Natural killer cell treated with Interleukin-12 subunit alpha and Interleukin-12 subunit beta and Interleukin-15 and Interleukin-18, amount 100 ng/mL, for 72 hours (primary cell): ENCODE measurements at places on chromosomes 6 and 20.

- no peaks in the 10 kb centered on the region for H3K27me3 ChIP-seq
- H3K4me1 ChIP-seq, result no peaks in the 10 kb centered on the region
- H3K4me3 ChIP-seq, result no peak overlapping the region
- H3K27ac ChIP-seq, result no peak overlapping the region
- H3K36me3 ChIP-seq, result no peaks in the 10 kb centered on the region
Measured at GRCh38 chr6:140956571-140957369, 1176.0 kb upstream of the GJE1 start.

- peaks cover 33% of the 10 kb centered on the region for H3K27me3 ChIP-seq
- no peak overlapping the region for H3K4me3 ChIP-seq
- H3K27ac ChIP-seq, result no peak overlapping the region
- DNase-seq, result no peak
- no peaks in the 10 kb centered on the region for H3K36me3 ChIP-seq
Measured at GRCh38 chr6:29527126-29527525, 32.4 kb downstream of the UBD start.

- H3K36me3 ChIP-seq, result no peaks in the 10 kb centered on the region
- no peaks in the 10 kb centered on the region for H3K27me3 ChIP-seq
- H3K4me3 ChIP-seq, result no peak overlapping the region
- DNase-seq, result no peak
- H3K27ac ChIP-seq, result no peak overlapping the region
- H3K4me1 ChIP-seq, result no peaks in the 10 kb centered on the region
Measured at GRCh38 chr6:147642458-147642857, 134.0 kb downstream of the SAMD5 start.

DNA sequence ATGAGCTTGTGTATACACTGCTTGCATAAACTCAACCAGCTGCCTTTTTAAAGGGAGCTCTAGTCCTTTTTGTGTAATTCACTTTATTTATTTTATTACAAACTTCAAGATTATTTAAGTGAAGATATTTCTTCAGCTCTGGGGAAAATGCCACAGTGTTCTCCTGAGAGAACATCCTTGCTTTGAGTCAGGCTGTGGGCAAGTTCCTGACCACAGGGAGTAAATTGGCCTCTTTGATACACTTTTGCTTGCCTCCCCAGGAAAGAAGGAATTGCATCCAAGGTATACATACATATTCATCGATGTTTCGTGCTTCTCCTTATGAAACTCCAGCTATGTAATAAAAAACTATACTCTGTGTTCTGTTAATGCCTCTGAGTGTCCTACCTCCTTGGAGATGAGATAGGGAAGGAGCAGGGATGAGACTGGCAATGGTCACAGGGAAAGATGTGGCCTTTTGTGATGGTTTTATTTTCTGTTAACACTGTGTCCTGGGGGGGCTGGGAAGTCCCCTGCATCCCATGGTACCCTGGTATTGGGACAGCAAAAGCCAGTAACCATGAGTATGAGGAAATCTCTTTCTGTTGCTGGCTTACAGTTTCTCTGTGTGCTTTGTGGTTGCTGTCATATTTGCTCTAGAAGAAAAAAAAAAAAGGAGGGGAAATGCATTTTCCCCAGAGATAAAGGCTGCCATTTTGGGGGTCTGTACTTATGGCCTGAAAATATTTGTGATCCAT is 15.3 kb downstream of the TNFAIP3 start:
- H3K4me3 ChIP-seq, result peak overlapping the region; percentile 42
- H3K27me3 ChIP-seq, result no peaks in the 10 kb centered on the region
- peaks cover 60% of the 10 kb centered on the region for H3K4me1 ChIP-seq

DNA sequence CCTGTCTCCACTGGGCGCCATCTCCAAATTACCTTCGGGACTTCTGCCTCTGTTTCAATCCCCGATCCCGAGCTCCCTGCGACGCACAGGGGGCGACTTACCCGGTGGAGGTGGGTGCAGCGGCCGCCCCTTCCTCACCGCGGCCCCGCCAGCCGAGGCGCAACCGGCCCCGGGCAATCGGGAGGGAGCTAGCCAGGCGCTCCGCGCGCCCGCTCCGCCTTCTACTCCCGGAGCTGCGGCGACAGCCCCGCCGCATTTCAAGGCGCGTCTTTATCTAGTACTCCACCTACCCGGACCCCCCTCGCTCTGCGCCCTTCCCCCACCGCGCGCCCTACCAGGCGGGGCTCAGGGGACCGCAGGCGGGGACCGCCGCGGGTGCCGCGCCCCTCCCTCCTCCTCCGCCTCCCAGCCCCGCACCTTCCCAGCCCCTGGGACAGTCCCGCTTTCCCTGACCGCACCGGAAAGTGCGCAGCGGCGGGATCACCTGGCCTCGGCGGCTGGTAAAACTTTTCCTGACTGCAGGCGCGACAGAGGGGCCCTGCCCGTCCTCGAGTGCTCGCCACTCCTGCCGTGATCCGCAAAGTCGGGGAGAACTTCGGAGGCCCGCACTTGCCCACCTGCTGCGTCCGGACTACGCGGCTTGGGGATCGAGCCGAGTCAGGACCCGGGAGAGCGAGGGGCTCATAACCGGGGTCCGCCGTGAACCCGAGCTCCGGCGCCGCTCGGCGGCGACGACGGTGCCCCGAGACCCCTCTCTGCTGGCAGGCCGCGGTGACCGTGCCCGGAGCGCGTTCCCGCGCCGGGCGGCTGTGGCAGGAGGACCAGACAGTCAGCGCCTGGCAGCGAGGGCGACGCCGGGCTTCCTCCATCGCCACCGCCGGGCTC is 8.0 kb upstream of the NKX2-2 start:
- no peaks in the 10 kb centered on the region for H3K36me3 ChIP-seq
- no peak overlapping the region for H3K4me3 ChIP-seq
- no peak overlapping the region for H3K27ac ChIP-seq
- DNase-seq, result no peak

- no peaks in the 10 kb centered on the region for H3K4me1 ChIP-seq
- no peak overlapping the region for H3K27ac ChIP-seq
- H3K27me3 ChIP-seq, result no peaks in the 10 kb centered on the region
- peaks cover 11% of the 10 kb centered on the region for H3K36me3 ChIP-seq
Measured at GRCh38 chr6:156146891-156147290, 630.3 kb upstream of the ARID1B start.

DNA sequence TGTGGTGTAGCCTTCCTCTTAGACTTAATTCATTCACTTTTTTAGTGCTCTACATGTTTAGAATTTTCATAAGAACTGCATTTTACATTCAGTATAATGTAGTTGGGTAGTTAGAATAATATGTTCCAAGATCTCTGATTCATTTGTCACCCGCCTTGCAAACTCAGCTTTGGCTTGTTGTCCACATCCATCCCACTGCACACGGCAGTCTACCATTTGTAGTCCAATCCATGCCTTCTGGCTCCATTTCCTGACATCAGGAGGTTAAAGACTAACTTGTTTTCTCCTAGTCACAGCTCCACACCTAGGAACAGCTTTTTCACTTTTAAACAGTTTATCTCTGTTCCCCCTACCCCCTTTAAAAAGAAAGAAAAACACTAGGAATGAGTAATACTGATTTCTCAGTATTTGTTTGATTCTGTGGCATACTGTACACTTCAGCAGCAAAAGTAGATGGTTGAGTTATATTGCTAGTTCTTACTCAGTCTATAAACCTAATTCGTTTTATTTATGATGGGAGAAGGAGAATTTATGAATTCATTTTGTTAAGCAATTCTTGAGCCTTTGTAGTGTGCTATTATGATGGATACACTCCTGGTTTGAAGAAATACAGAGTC is 180.9 kb downstream of the ARID1B start:
- no peaks in the 10 kb centered on the region for H3K27me3 ChIP-seq
- H3K36me3 ChIP-seq, result no peaks in the 10 kb centered on the region
- H3K27ac ChIP-seq, result peak overlapping the region; percentile 9
- peaks cover 38% of the 10 kb centered on the region for H3K4me1 ChIP-seq

GRCh38 chr6:48388044-48388443 is 277.0 kb upstream of the PTCHD4 start:
- H3K27me3 ChIP-seq, result no peaks in the 10 kb centered on the region
- no peak overlapping the region for H3K4me3 ChIP-seq
- H3K4me1 ChIP-seq, result no peaks in the 10 kb centered on the region
- no peaks in the 10 kb centered on the region for H3K36me3 ChIP-seq

GRCh38 chr6:166583230-166583965 is 3.1 kb downstream of the RAMACL start:
- DNase-seq, result no peak
- H3K27ac ChIP-seq, result no peak overlapping the region
- H3K36me3 ChIP-seq, result no peaks in the 10 kb centered on the region
- H3K4me3 ChIP-seq, result no peak overlapping the region

DNA sequence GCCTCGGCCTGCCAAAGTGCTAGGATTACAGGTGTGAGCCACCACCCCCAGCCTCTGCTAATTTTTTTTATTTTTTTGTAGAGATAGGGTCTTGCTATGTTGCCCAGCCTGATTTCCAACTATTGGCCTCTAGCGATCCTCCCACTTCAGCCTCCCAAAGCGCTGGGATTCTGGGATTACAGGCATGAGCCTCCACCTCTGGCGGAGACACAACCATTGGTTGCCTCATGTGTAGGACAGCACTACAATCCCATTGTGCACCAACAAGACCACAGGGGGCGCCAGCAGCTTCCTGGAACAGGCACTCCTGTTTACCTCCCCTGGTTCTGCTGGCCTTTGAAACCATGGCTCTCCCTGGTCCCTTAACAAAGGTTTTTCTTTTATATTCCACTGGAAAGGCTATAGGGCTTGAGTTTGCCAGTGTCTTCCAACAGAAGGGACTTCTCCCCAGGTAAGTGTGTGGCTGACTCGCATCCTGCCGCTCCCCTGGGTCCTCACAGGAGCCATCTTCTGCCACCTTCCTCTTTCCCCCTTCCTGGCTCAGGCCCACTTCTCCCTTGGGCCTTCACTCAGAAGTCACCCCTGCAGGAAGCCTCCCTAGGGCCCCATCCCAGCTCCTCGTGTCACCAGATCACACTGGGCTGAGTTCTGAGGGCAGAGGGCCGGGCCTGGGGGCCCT is 39.2 kb upstream of the TLDC2 start:
- no peaks in the 10 kb centered on the region for H3K36me3 ChIP-seq
- H3K27ac ChIP-seq, result no peak overlapping the region
- no peak for DNase-seq
- H3K27me3 ChIP-seq, result no peaks in the 10 kb centered on the region
- peaks cover 12% of the 10 kb centered on the region for H3K4me1 ChIP-seq

DNA sequence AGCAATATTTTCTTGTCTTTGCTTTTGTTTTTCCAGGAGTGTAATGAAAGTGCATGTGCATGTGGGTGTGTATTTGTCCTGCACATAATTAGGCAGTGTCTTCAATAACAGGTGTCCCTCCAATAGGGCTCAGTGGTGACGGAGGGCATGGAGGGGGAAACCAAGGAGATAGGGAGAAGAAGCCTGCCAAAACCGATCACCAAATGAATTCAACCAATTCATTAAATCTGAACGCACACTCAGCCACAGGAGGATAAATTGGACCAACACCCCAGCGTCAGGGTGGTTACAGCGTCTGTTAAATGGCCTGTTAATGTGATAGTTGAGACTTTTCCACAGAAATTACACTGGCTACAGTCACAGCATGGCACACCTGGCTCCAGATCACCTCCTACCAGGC is 527.6 kb downstream of the CD83 start:
- no peak for DNase-seq
- H3K4me3 ChIP-seq, result no peak overlapping the region

- DNase-seq, result no peak
- H3K27me3 ChIP-seq, result no peaks in the 10 kb centered on the region
- no peak overlapping the region for H3K4me3 ChIP-seq
- peaks cover 6% of the 10 kb centered on the region for H3K36me3 ChIP-seq
Measured at GRCh38 chr20:5182615-5183254, 55.9 kb downstream of the CDS2 start.

GRCh38 chr6:16402581-16402900 is 164.2 kb downstream of the GMPR start:
- no peak overlapping the region for H3K27ac ChIP-seq
- H3K4me3 ChIP-seq, result no peak overlapping the region
- H3K27me3 ChIP-seq, result no peaks in the 10 kb centered on the region
- H3K4me1 ChIP-seq, result peaks cover 21% of the 10 kb centered on the region

DNA sequence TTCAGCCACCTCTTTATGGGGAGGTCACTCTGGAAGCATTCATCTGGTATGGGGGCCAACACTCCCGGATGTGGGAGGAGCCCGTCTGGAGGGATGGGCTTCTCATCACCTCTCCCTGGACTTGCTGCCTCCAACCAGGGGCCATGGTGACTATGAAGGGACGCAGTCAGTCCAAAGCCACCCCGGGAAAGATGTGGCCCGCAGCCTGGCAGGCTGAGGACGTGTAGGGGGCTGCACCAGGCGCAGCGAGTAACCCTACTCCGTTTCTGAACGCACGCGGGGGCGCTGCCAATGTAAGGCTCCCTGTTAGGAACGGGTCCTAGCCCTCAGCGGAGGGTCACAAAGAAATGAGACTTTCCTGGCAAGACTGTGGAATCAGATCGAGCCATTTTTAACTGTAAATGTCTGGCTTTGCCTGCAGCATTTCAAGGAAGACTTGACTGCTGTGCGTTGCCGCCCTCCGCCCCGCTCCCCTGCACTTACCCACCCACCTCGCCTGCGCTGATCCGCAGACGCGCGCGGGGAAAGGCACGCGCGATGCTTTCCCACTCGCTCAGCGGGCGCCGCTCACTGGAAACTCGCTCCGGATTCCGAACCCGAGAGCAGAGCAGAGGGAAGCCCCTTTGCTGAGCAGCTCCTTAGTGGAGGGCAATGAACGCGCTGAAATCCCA is 55.1 kb downstream of the IL20RA start:
- H3K4me1 ChIP-seq, result no peaks in the 10 kb centered on the region
- H3K27ac ChIP-seq, result no peak overlapping the region
- no peak for DNase-seq
- H3K4me3 ChIP-seq, result no peak overlapping the region

- H3K36me3 ChIP-seq, result no peaks in the 10 kb centered on the region
- peaks cover 5% of the 10 kb centered on the region for H3K27me3 ChIP-seq
- no peak overlapping the region for H3K27ac ChIP-seq
- DNase-seq, result no peak
- H3K4me1 ChIP-seq, result no peaks in the 10 kb centered on the region
Measured at GRCh38 chr6:46894433-46894832, 27.3 kb downstream of the ADGRF5 start.

DNA sequence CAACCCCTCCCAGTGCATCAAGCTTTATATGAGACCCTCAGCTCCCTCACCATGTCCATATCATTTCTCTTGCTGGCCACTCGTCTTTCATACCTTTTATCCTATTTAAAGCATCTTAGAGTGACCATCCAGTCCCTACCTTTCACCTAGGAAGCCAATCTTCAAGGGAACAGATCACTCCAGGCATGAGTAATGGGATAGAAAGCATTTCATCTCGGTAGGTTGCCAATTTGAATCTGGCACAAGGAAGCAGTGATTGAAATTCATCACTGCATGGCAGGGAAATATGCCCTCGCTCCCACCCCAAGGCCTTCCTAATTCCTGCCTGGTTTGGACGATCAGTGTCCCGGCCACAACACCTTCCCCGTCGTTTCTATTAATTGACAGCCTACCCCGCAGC is 150.4 kb downstream of the CFAP61 start:
- H3K27ac ChIP-seq, result no peak overlapping the region
- no peak for DNase-seq
- no peak overlapping the region for H3K4me3 ChIP-seq

GRCh38 chr6:44925100-44925739 is 402.9 kb upstream of the RUNX2 start:
- no peaks in the 10 kb centered on the region for H3K27me3 ChIP-seq
- peaks cover 6% of the 10 kb centered on the region for H3K36me3 ChIP-seq
- H3K4me1 ChIP-seq, result peaks cover 28% of the 10 kb centered on the region
- no peak overlapping the region for H3K27ac ChIP-seq

- H3K27me3 ChIP-seq, result peaks cover 26% of the 10 kb centered on the region
- peaks cover 14% of the 10 kb centered on the region for H3K36me3 ChIP-seq
- no peak for DNase-seq
- no peak overlapping the region for H3K4me3 ChIP-seq
- peaks cover 3% of the 10 kb centered on the region for H3K4me1 ChIP-seq
Measured at GRCh38 chr6:132391391-132392269, 9.6 kb downstream of the MOXD1 start.

GRCh38 chr20:48769069-48769983 is 58.5 kb downstream of the PREX1 start:
- no peaks in the 10 kb centered on the region for H3K27me3 ChIP-seq
- peak; percentile 98 for DNase-seq
- peak overlapping the region; percentile 71 for H3K4me3 ChIP-seq
- H3K36me3 ChIP-seq, result no peaks in the 10 kb centered on the region
- no peak overlapping the region for H3K27ac ChIP-seq
- H3K4me1 ChIP-seq, result peaks cover 86% of the 10 kb centered on the region
